ENCODE measurements at places on chromosomes 11 and 22. TPM values are rescaled to one million over a fixed set of nuclear protein-coding genes. Genes with fewer than 3 reads are reported as not detected.
A peak's percentile ranks its signal among the peaks of the same experiment; 100 is the strongest.

GRCh38 chr11:102608699-102609098 lies 16.4 kb downstream of the MMP20 start:
- DNase-seq = no peak

GRCh38 chr11:23166376-23166775 lies 306.1 kb upstream of the CCDC179 start:
- no peak for DNase-seq

- no peak for DNase-seq
These were observed 70.0 kb upstream of the IGLL5 start for GRCh38 chr22:22817468-22818201.

DNA sequence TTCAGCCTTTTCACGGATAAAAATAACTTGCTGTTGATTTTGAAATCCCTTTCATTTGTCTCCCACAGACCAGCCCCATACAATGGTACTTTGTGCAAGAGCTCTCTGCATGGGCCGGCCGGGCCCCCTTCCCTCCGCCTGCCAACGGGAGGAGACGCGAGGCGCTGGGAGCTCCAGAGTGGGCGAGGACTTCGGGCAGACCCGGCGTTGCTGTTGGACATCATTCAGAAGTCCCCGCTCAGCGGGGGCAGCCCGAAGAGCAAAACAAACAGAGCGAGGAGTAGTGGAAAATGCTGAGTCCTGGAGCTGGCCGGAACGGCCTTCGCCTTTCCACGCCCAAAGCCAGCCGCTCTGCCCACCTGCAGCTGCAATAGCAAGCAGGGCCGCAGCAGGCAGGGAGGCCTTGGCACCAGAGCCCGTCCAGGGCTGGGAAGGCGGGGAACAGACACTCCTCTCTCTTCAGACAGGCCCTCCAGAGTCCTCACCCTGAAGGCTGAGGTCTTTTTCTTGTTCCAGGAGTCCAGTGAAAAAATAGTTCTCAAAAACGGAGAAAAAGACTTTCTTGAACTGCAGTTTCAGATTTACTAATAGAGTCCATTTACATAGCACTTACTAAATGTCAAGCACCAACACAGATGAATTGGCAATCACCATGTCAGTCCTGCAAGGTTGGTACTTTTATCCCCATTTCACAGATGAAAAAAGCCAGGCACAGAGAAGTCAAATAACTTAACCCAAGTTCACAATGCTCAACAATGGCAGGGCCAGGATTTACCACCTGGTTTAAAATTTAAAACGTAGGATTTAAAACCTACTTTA lies 135.5 kb downstream of the ETS1 start:
- peak; percentile 77 for DNase-seq

- no peak for DNase-seq
These were observed 9.6 kb upstream of the MYH9 start for GRCh38 chr22:36397131-36398093.

- no peak for DNase-seq
These were observed 1.5 kb downstream of the FEZ1 start for GRCh38 chr11:125494561-125494960.

DNA sequence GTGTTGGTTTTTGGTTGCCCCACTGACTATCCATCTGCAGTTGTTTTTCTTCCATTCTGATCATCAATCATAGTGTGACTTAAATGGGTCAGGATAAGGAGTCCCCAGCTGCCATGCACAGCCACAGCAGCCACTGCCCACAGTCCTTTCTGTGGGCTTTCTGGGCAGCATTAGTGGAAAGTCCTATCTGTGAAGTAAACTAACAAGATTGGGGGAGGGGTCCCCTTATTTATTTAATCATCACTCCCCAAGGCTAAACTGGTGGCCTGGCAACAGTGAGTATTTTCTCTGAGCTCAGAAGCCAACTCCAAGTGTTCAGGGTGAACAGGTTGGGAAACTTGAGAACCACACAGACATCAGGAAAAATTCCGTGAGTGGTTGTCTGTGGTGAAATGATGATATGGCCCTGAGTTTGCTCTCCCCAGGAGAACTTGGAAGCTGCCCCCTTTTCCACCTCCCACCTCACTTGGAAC lies 145.0 kb downstream of the CCDC34 start:
- DNase-seq = no peak

DNA sequence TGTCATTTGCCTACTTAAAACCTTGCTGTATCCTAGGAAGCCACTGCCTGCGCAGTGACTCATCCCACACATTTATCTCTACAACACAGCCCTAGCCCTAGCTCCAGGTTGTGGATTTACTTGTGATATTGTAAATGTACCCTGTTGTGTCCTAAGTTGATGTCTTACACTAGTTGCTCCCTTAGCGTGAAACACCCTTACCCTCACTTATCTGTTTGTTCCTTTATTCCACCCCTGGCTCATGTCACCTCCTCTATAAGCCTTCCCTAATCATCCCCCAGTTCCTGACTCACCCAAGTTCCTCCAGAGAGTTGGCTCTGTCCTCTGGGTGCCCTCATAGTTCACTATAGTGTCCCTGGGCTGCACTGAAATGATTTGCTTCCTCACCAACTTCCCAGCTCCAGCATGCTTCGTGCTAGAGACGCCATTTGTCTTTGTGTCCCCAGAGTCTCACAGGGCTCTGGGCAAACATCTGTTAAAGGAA lies 431.8 kb upstream of the FAT3 start:
- DNase-seq = no peak

DNA sequence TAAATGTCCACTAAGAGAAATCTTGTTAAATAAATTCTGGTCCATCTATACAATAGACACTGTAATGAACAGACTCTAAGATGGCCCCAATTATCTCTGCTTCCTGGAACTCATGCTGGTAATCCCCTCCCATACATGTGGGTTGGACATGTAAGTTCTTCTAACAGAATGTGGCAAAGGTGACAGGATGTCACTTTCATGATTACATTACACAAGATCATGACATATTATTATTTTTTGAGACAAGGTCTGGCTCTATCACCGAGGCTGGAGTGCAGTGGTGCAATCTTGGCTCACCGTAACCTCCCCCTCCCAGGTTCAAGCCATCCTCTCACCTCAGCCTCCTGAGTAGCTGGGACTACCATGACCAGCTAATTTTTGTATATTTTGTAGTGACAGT lies 14.6 kb upstream of the NDUFC2 start:
- DNase-seq = no peak

DNA sequence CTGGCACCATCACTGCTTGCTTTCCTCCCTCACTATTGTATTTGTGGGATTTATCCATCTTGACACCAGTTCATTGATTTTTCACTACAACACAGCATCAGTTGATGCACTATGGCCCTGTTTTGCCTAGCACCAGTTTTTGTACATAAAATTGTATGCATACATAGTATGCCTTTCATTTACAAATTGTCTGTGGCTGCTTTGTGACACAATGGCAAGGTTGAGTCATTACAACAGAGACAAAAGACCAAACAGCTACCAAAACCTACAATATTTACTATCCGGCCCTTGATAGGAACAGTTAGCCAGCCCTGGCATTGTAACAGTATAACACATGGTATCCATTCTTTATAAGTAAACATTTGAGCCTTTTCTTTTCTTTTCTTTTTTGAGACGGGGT lies 150.3 kb downstream of the LDLRAD3 start:
- no peak for DNase-seq

GRCh38 chr11:32469791-32470190 lies 34.5 kb upstream of the WT1 start:
- no peak for DNase-seq

DNA sequence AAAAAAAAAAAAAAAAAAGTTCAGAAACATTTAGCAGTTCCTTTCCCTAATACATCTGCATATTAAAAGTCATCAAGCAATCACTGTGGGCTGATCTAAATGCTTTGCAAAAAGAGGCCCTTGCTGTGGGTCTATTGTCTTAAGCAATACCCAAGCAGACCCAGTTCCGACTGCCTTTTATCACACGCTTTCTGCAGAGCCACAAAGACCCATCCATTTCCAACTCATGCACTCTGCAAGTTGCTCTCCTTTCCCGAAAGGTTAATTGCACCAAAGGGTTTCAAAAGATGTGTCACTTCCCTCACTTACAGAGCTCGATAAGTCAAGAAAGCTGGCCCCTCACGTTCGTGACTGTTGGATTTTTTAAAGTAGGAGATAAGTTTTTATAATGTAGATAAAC lies 138.9 kb downstream of the MPPED1 start:
- no peak for DNase-seq

DNA sequence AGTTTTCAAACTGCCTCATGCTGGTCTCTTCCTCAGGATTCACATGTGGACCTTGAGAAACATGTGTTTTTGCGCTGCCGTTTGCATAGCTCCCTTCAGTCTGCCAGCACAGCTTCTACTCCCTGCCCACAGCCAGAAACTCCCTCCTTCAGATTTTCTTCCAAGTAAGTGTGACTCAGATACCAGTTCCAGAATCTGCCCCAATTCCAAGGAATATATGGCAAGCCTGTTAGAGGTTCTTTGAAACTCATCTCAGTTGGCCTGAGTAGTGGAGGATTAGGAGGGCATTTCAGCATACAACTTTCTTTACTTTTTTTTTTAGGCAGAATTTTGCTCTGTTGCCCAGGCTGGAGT lies 67.1 kb downstream of the SNX19 start:
- DNase-seq = no peak

DNA sequence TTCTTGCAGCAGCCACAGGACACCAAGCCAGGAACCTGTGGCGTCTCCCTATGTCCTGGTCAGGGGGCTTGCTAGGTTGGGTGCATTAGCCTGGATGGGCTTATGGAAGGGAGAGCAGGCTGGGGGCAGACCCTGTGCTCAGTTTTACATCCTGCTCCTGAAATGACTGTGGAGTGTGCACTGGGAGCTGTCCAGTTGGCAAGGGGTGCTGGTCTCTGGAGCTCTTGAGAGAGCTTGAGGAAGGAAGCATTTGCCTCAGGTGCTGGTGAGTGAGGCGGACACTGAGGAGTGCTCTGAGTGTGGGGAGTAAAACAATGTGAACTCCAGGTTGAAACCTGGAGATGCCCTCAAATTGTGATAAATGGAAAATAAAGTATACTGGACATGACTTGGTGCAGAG lies 3.4 kb downstream of the SCGB1D4 start:
- no peak for DNase-seq

- DNase-seq = no peak
These were observed 555.9 kb downstream of the MIAT start for GRCh38 chr22:27213294-27213693.

- DNase-seq = no peak
These were observed 1.1 kb downstream of the OSBP start for GRCh38 chr11:59614277-59615119.

- no peak for DNase-seq
These were observed 37.7 kb upstream of the RFPL3 start for GRCh38 chr22:32319861-32320406.

- no peak for DNase-seq
These were observed 265.9 kb downstream of the LARGE1 start for GRCh38 chr22:33654173-33654895.

DNA sequence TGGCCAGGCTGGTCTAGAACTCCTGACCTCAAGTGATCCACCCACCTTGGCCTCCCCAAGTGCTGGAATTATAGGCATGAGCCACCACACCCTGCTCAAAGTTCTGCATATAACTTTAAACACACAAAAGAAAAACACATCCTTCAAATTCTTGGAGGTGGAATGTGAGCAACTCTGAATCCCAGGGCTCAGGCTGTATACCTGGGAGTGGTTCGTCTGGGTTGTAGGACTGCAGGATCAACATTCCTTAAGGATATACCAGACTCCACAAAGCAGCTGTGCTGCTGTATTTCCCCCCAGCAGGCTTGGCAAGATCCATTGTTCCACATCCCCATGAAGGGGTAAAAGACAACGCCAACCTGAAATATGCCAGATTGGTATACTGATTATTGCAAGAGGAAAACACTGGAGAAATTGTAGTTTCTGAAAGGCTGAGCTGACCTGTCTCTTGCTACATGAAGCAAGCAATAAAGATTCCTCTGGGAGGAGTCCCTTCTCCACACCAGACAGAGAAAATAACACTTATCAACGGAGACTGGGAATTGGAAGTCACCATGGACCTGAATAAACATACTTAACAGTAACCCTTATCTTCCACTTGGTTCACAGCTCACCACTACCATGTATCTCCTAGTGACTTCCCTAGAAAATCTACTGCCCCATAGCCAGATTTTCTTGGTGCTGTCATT lies 12.2 kb upstream of the RPS3 start:
- DNase-seq = no peak

GRCh38 chr11:112786886-112787530 lies 174.2 kb upstream of the NCAM1 start:
- no peak for DNase-seq

GRCh38 chr11:19072464-19072863 lies 11.9 kb upstream of the MRGPRX2 start:
- no peak for DNase-seq

APOC3 gene
- not detected for total RNA-seq

MEN1 gene
- total RNA-seq = 9.9 TPM

CTSW gene
- total RNA-seq = 0.36 TPM

MEI1 gene
- 0.23 TPM for total RNA-seq

IL18 gene
- total RNA-seq = 7.0 TPM

IGF2 gene
- 471 TPM for total RNA-seq

GAL3ST3 gene
- total RNA-seq = 0.36 TPM

PIWIL4 gene
- total RNA-seq = 1.7 TPM

SEPTIN5 gene
- total RNA-seq = 6.0 TPM

XKR3 gene
- total RNA-seq = not detected

PLEKHA7 gene
- 1.6 TPM for total RNA-seq

KCNJ1 gene
- not detected for total RNA-seq

OR5T1 gene
- total RNA-seq = not detected

UNC93B1 gene
- total RNA-seq = 5.0 TPM

MFRP gene
- total RNA-seq = not detected
